Small intestine (tissue), 16 donors: ENCODE measurements at places on chromosomes 2 and 18. TPM values are rescaled to one million over a fixed set of nuclear protein-coding genes. Genes with fewer than 3 reads are reported as not detected.
A peak's percentile ranks its signal among the peaks of the same experiment; 100 is the strongest.

GRCh38 chr2:239605976-239606375 is 205.2 kb upstream of the HDAC4 start:
- no peak for DNase-seq

DNA sequence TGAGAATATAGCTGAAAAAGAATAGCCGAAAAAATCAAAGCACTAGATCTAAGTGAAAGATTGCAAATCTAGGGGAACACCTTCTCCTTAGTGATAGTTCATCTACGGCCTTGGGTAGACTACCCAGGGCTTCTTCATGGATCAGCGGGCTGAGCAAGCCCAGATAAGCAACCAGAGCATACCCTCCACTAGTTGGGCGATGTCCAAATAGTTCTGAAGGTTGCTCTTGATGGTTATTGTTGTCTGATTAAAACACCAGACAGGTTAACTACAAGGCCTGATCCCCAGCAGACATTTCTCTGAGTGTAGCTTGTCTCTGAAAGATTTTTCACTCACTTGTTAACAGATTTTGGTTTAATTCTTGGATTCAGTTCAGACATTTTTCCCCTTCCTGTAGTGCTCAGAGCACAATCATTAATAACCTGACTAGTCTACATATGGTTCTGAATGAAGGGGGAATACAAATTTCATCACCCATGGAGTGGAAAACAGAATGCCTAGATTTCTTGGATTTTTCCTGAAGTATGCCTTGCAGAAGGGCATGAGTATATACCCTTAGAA is 99.6 kb downstream of the BABAM2 start:
- peak; percentile 43 for DNase-seq

GRCh38 chr18:76992226-76993084 is 140.1 kb downstream of the MBP start:
- no peak for DNase-seq

The CAPG gene
- 82.3 TPM for polyA plus RNA-seq

The GPBAR1 gene
- polyA plus RNA-seq = 3.9 TPM

The ZNF2 gene
- polyA plus RNA-seq = 1.1 TPM

The ADD2 gene
- not detected for polyA plus RNA-seq

DNA sequence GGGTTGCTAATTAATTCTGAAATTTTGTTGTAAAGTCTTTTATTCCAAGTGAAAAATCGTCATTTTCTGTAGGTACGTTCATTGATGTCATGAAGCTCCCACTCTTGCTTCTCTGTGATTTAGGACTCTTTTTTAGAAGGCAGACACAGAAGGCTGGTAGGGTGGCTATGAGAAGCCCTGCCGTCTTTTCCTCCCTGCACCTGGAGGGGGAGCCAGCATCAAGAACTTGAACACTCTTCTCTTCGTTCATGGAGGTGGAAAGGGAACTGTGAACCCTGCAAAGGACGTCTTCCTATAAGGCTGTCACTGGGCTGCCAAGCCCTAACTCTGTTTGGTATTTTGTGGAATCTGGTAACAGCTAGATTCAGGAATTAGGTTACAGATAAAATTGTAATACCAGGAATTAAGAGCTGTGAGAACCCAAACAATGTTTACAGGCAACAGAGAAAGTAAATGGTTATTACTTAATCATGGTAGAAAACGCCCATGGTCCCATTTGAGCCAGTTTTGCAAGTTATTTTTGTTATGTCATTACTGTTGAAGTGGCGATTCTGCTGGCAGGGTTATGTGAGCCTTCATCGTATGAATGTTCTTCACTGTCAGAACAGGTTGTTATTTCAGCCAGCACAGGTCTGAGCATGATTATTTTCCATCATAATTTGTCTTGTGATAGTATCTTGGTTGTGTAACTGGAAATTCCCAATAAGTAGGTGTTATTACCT is 112.2 kb downstream of the OSBPL6 start:
- peak; percentile 74 for DNase-seq

DNA sequence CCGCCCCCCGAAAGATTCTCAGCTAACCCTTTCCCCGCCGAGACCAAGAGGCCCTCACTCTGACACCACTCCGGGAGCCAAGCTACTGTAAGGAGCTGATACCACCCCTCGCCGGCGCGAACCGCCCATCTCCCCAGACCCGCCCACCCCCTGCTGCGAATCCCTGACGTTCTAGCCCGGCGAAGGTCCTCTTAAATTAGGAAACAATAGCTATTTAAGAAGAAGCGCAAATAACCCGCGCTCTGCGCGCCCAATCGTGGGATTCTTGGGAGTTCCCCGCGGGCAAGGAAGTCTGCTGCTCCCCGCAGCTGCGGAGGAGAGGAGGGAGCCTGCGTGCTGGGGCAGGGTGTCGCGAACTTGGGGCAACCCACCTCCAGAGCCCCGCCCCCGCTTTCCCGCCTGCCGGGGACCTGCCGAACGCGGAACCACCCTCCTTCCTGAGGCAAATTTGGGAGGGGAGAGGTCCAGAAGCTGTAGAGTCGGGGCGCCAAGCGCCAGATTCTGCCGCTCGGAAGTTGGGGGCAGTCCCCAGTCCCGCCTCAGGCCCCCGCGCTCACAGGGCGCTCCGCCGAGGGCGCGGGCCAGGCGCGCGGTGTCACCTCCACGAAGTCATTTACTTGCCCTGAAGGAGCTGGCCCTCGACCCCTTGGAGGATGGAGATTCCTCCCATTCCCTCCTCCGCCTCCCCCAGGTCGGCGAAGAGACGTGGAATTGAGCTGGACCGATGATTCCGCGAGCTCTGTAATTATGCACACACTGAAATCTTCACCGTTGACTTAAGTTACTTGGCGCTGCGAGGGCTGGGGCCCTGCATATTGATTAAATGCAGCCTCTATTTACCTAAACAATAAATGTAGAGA is 8.4 kb upstream of the SP9 start:
- DNase-seq = no peak

GRCh38 chr2:240132651-240132980 is 3.5 kb downstream of the COPS9 start:
- no peak for DNase-seq

DNA sequence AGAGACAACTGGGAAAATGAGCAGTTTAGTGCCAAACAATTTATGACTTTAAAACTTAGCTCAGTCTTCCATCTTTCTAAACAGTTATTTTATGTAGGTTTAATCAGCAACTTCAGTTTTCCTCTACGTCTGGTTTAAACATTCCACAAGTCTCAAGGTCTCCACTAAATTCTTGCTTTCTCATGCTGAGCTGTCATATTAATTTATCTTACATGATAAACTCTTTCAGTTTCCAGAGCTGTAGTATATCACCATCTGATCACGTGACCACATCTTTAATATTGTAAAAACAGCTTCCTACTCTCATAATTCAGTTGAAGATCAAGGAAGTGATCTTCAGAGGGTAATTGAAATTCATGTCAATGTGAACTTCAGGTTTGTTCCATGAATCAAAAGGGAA is 158.6 kb downstream of the ZNF804A start:
- DNase-seq = no peak

The CCDC93 gene
- polyA plus RNA-seq = 13.6 TPM

- no peak for DNase-seq
Observed at GRCh38 chr18:58536534-58537271, 92.2 kb downstream of the ALPK2 start.

DNA sequence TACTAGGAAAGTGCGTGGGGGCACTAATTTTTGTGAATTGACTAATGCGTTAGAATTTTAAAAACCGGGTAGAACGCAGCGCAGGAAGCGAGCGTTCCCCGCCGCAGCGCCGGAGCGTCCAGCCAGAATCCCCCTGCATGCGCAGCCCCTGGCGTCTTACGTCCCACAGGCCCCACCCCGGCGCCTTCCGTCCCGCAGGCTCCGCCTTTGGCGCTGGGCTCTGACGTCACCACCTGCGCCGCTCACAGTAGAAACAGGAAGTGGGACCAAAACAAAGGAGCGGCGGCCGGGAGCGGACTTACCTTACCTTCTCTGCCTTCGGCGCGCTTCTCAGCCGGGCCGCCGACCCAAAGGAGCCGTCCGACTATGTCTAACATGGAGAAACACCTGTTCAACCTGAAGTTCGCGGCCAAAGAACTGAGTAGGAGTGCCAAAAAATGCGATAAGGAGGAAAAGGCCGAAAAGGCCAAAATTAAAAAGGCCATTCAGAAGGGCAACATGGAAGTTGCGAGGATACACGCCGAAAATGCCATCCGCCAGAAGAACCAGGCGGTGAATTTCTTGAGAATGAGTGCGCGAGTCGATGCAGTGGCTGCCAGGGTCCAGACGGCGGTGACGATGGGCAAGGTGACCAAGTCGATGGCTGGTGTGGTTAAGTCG is at the start of gene CHMP1B:
TSS of gene CHMP1B (plus strand) at position 268 of the 660 bp plus-strand sequence. CDS start at position 367, 99 bp downstream.
- DNase-seq = peak; percentile 96

DNA sequence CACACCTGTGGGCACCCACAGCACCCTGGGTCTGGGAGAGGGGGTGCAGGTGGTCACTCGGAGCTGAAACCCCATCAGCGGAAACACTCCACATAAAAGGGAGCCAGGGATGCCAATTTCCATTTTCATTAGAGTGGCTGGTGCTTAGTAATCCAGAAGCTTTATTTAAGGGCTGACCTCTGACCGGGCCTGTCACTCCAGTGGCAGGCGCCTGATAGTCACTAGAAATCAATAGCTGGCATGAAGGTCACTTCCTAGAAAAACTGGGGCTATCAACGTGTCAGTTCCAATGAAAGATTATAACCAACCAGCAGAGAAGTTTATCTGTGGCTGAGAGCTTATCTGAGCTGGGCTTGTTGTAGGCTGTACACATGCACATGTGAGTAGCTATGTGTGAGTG is 333.7 kb upstream of the SKOR2 start:
- DNase-seq = no peak

The SERPINB10 gene
- polyA plus RNA-seq = not detected

DNA sequence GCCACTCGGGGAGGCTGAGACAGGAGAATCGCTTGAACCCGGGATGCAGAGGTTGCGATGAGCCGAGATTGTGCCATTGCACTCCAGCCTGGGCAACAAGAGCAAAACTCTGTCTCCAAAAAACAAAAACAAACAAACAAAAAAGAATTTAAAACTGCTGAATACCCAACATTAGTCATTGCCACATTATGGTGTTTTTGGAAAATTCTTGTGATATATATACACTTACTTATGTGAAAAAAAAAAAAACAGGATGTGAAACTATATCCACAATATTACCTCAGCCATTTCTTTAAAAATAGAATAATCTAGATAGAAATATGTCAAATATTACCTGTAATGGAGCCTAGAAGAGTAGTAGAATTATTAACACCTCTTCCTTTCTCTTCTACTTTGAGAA is 288.3 kb upstream of the FN1 start:
- DNase-seq = no peak

The AGXT gene
- 0.84 TPM for polyA plus RNA-seq

GRCh38 chr2:218292048-218293014 is at the start of gene TMBIM1:
Gene TMBIM1, minus strand, starts transcription at chr2:218292503. Its CDS starts 10,362 bp downstream, at chr2:218282141.
- DNase-seq = peak; percentile 94

The NYAP2 gene
- 0.07 TPM for polyA plus RNA-seq

DNA sequence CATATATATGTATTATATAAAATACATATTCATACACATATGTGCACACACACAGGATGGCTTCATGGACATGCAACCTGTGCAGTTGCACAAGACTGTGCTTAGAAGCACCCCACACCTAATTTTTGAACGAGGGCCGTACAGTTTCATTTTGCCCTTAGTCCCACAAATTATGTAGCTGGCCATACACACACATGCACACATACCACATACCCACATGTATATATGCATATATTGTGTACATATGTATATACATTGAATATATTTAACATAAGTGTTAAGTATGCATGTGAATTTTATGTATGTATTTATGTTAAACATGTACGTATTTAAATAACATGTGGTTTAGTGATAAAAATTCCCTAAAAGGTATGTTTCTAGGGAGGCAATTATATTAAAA is 18.3 kb downstream of the GPATCH11 start:
- DNase-seq = no peak

The DCDC2C gene
- not detected for polyA plus RNA-seq

The EGR4 gene
- 0.01 TPM for polyA plus RNA-seq

The CXCR1 gene
- polyA plus RNA-seq = 0.03 TPM

- DNase-seq = no peak
Observed at GRCh38 chr2:105655244-105655643, 89.5 kb upstream of the NCK2 start.

The MC2R gene
- polyA plus RNA-seq = 0.46 TPM

DNA sequence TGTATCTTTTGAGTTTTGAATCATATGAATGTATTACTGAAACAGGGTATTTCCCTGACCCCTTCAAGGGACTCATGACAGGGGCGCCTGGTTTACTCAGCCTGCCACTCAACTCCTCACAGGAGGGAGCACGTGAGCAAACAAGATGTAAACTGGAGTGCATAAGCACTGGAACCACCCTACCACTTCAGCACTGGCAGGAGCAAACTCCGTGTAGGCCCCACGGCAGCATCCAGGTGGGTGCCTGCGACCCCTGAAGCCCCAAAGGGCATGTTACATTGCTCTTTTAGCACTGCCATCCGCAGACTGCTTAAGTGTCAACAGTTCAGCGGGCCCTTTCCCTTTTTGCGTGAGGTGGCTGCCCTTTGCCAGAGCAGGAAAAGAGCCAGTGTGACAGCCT is 8.2 kb upstream of the DAPL1 start:
- DNase-seq = no peak

GRCh38 chr2:1823187-1824169 is 79.2 kb upstream of the PXDN start:
- DNase-seq = no peak

The TANC1 gene
- 8.9 TPM for polyA plus RNA-seq

DNA sequence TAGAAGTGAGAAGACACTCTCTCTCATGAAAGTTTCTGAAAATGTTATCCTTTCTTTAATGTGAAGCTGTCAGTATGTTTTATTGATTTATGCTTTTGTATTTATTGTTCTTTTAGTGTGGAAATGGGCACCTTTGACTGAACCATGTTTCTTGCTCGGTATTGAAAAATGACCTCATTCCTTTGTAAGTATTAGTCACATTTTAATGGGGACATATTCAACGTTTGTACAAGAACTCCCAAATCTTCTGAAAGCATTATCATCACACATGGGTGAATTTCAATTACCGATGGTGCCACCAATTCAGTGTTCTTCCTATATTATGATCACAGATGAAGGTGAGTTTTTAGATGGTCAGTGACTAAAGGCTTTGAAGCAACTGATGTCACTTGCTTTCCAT is 371.8 kb upstream of the GCFC2 start:
- DNase-seq = no peak

DNA sequence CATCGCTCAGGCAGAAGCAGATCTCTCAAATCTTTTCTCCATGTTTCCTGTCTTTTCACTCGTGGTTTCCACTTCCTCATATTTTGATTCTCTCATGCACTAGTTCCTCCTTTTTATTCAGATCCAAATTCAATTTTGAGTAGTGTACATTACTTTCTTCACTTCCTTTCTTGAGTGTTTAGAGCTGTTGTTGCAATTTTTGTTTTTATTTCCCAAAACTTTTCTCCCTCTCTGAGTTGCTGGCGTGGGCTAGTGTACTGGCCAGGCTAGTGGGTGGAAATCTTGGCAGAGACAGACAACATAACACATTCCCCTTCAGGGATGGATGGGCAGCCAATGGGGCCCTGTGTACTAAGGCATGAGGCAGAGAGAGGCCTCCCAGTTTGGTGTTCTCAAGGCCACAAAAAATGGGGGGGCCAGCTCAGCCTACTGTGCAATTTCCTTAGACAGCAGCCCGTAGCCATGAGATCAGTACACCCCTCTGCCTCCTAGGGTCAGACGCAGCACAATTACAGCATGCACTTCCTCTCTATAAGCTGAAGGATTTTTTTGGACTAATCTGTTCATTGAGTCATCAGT is 145.1 kb upstream of the PID1 start:
- no peak for DNase-seq

The NOTO gene
- polyA plus RNA-seq = not detected

GRCh38 chr2:172864182-172864581 is 128.5 kb downstream of the RAPGEF4 start:
- DNase-seq = peak; percentile 54
